ENCODE measurements at places on chromosomes 7 and 10.
A peak's percentile ranks its signal among the peaks of the same experiment; 100 is the strongest.

- H3K36me3 ChIP-seq, result peaks cover 56% of the 10 kb centered on the region
- H3K27me3 ChIP-seq, result no peaks in the 10 kb centered on the region
- peaks cover 32% of the 10 kb centered on the region for H3K4me1 ChIP-seq
- H3K4me3 ChIP-seq, result no peak overlapping the region
- no peak overlapping the region for H3K27ac ChIP-seq
Measured at GRCh38 chr7:114939484-114940097, 17.7 kb downstream of the MDFIC start.

- no peak for DNase-seq
- no peak overlapping the region for H3K4me3 ChIP-seq
- H3K36me3 ChIP-seq, result no peaks in the 10 kb centered on the region
- H3K27ac ChIP-seq, result no peak overlapping the region
Measured at GRCh38 chr10:115093776-115094408, 727 bp downstream of the ATRNL1 start.

GRCh38 chr7:84705079-84705478 lies 481.8 kb downstream of the SEMA3D start:
- no peaks in the 10 kb centered on the region for H3K27me3 ChIP-seq
- H3K36me3 ChIP-seq, result no peaks in the 10 kb centered on the region
- no peak overlapping the region for H3K27ac ChIP-seq
- no peak overlapping the region for H3K4me3 ChIP-seq

DNA sequence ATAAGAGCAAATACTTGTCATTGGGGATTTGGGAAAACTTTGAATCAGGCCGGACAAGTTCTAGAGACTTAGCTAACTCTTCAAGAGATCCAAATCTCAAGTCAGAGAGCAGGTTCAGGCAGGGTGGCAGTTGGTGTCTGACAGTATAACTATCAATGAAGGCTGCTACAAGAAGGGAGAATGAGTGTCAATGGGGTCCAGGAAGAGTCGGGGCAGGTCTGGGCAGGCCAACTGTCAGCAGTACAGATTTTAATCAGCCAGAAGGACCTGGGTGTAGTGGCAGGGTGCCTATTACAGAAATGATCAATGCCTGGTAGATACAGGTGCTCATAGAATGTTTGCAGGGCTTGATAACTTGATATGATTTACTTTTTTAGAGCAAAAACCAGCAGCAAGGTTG lies 751.1 kb downstream of the GRM8 start:
- H3K27me3 ChIP-seq, result no peaks in the 10 kb centered on the region
- no peak overlapping the region for H3K4me3 ChIP-seq
- H3K27ac ChIP-seq, result no peak overlapping the region
- H3K4me1 ChIP-seq, result no peaks in the 10 kb centered on the region

- no peak overlapping the region for H3K4me3 ChIP-seq
- H3K27ac ChIP-seq, result no peak overlapping the region
- no peaks in the 10 kb centered on the region for H3K36me3 ChIP-seq
Measured at GRCh38 chr10:86863484-86863842, 94.0 kb downstream of the MMRN2 start.

DNA sequence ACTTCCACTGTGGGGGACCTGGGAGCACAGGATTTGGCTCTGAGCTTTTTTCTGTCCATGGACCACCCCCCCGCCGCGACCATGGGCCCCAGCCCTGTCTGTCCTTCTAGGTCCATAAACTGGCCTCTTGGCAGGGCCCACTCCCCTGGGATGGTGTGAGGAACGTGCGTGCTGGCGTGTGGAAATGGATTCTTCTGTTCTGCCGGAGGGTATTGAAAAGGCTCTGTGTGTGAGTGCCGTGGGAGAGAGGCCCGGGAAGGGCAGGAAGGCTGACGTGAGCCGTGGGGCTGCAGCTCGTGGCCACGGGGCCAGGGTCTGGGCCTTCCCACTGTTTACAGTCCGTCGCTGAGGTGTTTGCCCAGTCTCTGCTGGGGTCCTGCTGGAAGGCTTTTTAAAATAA lies 123.7 kb downstream of the GRK5 start:
- no peak for DNase-seq
- peaks cover 5% of the 10 kb centered on the region for H3K36me3 ChIP-seq
- peaks cover 13% of the 10 kb centered on the region for H3K4me1 ChIP-seq
- no peak overlapping the region for H3K27ac ChIP-seq
- no peaks in the 10 kb centered on the region for H3K27me3 ChIP-seq

- H3K27me3 ChIP-seq, result no peaks in the 10 kb centered on the region
- H3K36me3 ChIP-seq, result peaks cover 53% of the 10 kb centered on the region
- peaks cover 25% of the 10 kb centered on the region for H3K4me1 ChIP-seq
- no peak for DNase-seq
- H3K4me3 ChIP-seq, result no peak overlapping the region
- no peak overlapping the region for H3K27ac ChIP-seq
Measured at GRCh38 chr7:6158424-6159096, 113.9 kb downstream of the CYTH3 start.

DNA sequence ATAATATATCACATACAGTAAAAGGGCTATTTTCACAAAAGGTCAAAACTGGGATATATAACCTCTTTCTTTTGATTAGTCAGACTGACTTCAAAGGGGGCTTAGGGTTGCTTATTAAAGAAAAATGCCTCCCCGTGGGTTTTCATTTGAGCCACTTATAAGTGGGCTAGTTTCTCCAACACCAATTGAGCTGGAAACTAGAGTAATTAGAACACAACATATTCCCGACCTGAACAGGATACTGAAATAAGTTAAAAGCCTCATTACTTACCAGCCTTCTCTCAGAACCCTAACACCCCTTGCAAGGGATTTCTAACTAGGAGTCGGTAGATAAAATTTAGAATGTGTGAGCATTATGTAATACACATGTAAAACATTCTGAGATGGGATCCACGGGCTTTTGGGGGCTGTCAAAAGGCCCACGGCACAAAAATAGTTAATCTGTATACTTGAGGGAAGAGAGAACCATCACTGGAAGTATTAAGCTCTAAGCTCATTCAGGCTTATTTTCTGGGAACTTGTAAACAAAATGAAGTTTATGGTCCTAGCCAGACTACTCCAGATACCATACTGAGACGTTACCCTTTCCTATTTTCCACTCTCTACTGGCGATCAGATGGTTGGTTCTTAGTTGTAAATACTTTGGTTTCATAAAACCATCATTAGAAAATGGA lies 29.3 kb upstream of the KMT2E start:
- H3K36me3 ChIP-seq, result peaks cover 35% of the 10 kb centered on the region
- peak overlapping the region; percentile 100 for H3K27ac ChIP-seq
- peaks cover 64% of the 10 kb centered on the region for H3K4me1 ChIP-seq
- no peaks in the 10 kb centered on the region for H3K27me3 ChIP-seq
- peak; percentile 18 for DNase-seq
- H3K4me3 ChIP-seq, result peak overlapping the region; percentile 100

DNA sequence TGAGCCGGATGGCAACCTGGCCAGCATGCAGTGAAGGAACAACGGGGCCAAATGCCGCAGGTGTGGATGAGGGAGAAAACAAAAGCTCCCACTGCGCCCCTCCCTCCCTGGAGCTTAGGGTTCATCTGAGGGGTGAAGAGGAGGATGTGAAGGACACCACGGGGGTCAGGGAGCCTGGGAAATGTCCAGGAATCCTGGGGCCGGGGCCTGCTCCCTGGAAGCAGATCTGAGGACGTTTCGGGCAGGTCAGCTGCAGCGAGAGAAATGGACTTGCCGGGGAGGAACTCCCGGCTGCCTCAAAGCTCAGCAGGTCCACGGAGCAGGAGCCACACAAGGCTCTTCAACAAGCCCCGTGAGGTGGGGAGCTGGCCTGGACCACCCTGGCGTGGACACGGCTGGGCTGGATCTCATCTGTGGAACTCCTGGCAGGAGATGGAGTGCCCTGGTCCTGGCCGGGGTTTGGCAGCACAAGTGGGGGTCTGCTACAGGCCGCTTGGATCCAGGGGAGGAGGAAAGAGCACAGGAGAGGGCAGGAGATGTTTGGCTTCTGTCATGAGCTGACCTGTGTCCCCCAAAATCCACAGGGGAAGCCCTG lies 585.0 kb downstream of the PTPRN2 start:
- no peak for DNase-seq
- no peaks in the 10 kb centered on the region for H3K27me3 ChIP-seq
- peaks cover 7% of the 10 kb centered on the region for H3K4me1 ChIP-seq
- H3K36me3 ChIP-seq, result no peaks in the 10 kb centered on the region
- no peak overlapping the region for H3K27ac ChIP-seq
- no peak overlapping the region for H3K4me3 ChIP-seq

DNA sequence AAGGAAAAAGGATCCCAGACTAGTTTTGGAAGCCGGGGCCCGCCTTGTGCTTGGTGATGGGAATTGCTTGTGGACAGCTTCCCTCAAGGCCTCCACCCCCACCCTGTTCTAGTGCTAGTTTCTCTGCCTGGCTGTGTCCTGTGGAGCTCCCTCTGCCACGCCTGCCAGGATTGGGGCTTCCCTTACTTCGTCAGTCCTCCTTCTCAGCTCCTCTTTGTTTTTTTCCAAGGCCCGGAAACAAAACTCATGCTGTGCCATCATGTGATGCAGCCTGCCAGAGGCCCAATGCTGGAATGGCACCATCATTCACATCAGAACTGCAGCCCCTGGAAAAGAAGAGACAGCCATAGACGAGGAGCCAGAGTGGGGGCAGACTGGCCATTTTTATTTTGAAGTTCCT lies 11.2 kb downstream of the YKT6 start:
- H3K36me3 ChIP-seq, result peaks cover 36% of the 10 kb centered on the region
- no peaks in the 10 kb centered on the region for H3K27me3 ChIP-seq
- H3K27ac ChIP-seq, result no peak overlapping the region
- H3K4me1 ChIP-seq, result peaks cover 14% of the 10 kb centered on the region
- no peak for DNase-seq

DNA sequence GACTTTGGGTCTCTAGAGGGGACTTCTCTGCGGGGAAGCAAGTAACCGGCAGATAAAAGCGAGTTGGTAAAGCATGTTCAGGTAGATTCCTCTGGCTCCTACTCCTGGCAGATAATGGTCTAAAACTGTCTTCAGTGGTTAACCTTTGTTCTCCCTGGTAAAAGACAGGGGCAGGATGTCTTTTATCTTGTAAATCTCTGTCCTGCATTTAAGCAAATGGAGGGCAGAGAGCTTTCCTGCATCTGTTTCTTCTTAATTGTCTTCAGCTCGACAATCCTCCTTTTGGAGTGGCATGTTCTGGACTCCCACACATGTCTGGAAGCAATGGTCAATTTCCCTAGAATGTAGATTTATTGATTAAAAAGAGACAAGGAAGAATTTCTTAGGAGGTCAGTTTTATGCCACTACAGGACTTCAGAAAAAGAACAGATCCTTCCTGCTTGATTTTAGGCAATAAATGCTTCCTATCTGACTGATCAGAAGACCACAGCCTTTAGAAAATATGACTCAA lies 16.6 kb downstream of the C7orf33 start:
- peaks cover 40% of the 10 kb centered on the region for H3K27me3 ChIP-seq
- H3K27ac ChIP-seq, result no peak overlapping the region
- H3K36me3 ChIP-seq, result peaks cover 15% of the 10 kb centered on the region
- H3K4me3 ChIP-seq, result no peak overlapping the region

DNA sequence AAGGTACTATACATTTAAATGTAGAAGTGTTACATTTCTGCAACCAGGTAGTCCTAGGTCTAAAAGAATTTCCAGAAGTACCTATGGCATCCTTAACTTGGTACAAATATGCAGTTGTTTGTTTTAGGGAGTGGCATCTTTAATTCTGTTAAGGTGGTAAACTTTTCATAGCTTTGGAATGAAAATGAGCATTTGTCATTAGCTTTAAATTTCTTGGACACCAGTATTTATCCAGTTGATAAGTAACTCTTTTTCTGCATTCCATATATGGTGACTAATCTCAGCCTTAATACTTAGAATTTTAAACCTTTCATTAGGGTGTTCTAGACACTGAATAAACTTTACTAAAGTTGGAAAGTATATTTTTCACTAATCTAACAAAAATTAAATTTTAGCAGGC lies 10.8 kb downstream of the SLF2 start:
- peaks cover 8% of the 10 kb centered on the region for H3K4me1 ChIP-seq
- H3K27ac ChIP-seq, result no peak overlapping the region
- no peaks in the 10 kb centered on the region for H3K27me3 ChIP-seq
- H3K36me3 ChIP-seq, result peaks cover 52% of the 10 kb centered on the region

- no peak for DNase-seq
- no peaks in the 10 kb centered on the region for H3K27me3 ChIP-seq
- H3K27ac ChIP-seq, result no peak overlapping the region
- H3K4me3 ChIP-seq, result no peak overlapping the region
- H3K36me3 ChIP-seq, result peaks cover 2% of the 10 kb centered on the region
- no peaks in the 10 kb centered on the region for H3K4me1 ChIP-seq
Measured at GRCh38 chr10:73287441-73287840, 35.0 kb upstream of the MRPS16 start.

DNA sequence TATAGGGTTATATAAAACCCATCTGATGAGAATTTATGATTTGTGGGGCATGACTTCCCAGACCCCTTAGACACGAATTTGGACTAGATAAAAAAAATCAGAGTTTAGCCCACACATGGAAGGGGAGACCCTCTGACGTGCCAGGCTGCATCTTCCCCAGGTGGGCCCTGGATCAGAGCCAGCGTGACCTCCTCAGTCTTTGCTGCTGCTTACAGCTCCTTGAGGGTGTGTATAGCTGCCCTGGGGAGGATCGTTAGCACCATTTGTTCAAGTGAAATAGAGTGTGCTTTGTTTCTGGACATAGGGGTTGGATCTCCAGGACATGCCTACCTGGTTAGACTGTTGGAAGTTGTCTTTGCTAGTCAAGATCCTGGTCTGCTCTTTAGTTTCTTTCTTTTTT lies 54.2 kb downstream of the DOCK1 start:
- no peak overlapping the region for H3K4me3 ChIP-seq
- H3K27me3 ChIP-seq, result no peaks in the 10 kb centered on the region
- H3K36me3 ChIP-seq, result no peaks in the 10 kb centered on the region

- no peak for DNase-seq
- H3K36me3 ChIP-seq, result peaks cover 33% of the 10 kb centered on the region
- H3K27ac ChIP-seq, result no peak overlapping the region
Measured at GRCh38 chr7:36440880-36441279, 51.2 kb downstream of the ANLN start.

- H3K4me3 ChIP-seq, result no peak overlapping the region
- no peaks in the 10 kb centered on the region for H3K27me3 ChIP-seq
- H3K4me1 ChIP-seq, result no peaks in the 10 kb centered on the region
- no peaks in the 10 kb centered on the region for H3K36me3 ChIP-seq
- no peak overlapping the region for H3K27ac ChIP-seq
- DNase-seq, result no peak
Measured at GRCh38 chr10:132652936-132653590, 115.5 kb downstream of the INPP5A start.

GRCh38 chr7:95780665-95781064 lies 8.3 kb downstream of the DYNC1I1 start:
- H3K4me1 ChIP-seq, result no peaks in the 10 kb centered on the region
- no peak overlapping the region for H3K4me3 ChIP-seq
- no peak overlapping the region for H3K27ac ChIP-seq
- no peaks in the 10 kb centered on the region for H3K27me3 ChIP-seq
- H3K36me3 ChIP-seq, result no peaks in the 10 kb centered on the region
